ENCODE measurements at places on chromosomes 2 and 18.

DNA sequence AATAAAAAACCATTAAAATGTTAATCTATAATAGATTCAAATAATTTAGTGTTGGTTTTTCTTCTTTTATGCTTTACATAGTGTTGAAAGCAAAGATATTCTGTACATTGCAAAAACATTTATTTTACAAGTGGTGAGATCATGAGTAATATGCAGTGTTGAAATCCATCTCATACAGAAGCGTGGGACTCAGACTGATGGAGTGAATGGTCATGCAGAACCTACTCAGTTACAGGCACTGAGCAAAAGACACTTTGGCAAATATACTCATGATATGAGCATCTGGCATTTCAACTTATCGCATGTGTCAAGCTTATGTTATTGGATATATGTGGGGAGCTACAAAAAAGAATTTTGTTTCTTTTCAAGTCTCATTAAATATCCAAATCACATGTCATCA lies 620.2 kb upstream of the NETO1 start:
- DNase-seq: no peak

- DNase-seq: no peak
These were observed 367.1 kb downstream of the HRH4 start for GRCh38 chr18:24827501-24827900.

GRCh38 chr2:96291751-96292150 lies 13.6 kb downstream of the SNRNP200 start:
- no peak for DNase-seq

- no peak for DNase-seq
These were observed 49.2 kb upstream of the FRZB start for GRCh38 chr2:182915369-182916326.

- DNase-seq: no peak
These were observed 67.7 kb downstream of the SLC40A1 start for GRCh38 chr2:189512879-189513278.

- no peak for DNase-seq
These were observed 242.7 kb downstream of the TCF4 start for GRCh38 chr18:55345103-55345950.

DNA sequence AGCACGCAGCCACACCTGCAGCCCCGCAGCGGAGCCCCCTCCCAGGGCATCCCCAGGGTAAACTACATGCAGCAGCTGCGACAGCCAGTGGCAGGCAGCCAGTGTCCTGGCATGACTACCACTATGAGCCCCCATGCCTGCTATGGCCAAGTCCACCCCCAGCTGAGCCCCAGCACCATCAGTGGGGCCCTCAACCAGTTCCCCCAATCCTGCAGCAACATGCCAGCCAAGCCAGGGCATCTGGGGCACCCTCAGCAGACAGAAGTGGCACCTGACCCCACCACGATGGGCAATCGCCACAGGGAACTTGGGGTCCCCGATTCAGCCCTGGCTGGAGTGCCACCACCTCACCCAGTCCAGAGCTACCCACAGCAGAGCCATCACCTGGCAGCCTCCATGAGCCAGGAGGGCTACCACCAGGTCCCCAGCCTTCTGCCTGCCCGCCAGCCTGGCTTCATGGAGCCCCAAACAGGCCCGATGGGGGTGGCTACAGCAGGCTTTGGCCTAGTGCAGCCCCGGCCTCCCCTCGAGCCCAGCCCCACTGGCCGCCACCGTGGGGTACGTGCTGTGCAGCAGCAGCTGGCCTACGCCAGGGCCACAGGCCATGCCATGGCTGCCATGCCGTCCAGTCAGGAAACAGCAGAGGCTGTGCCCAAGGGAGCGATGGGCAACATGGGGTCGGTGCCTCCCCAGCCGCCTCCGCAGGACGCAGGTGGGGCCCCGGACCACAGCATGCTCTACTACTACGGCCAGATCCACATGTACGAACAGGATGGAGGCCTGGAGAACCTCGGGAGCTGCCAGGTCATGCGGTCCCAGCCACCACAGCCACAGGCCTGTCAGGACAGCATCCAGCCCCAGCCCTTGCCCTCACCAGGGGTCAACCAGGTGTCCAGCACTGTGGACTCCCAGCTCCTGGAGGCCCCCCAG lies 254.1 kb downstream of the GLI2 start:
- DNase-seq: no peak

- no peak for DNase-seq
These were observed 417.2 kb downstream of the LRRTM4 start for GRCh38 chr2:77105008-77105407.

- DNase-seq: no peak
These were observed 15.0 kb downstream of the TPGS2 start for GRCh38 chr18:36813824-36814223.

DNA sequence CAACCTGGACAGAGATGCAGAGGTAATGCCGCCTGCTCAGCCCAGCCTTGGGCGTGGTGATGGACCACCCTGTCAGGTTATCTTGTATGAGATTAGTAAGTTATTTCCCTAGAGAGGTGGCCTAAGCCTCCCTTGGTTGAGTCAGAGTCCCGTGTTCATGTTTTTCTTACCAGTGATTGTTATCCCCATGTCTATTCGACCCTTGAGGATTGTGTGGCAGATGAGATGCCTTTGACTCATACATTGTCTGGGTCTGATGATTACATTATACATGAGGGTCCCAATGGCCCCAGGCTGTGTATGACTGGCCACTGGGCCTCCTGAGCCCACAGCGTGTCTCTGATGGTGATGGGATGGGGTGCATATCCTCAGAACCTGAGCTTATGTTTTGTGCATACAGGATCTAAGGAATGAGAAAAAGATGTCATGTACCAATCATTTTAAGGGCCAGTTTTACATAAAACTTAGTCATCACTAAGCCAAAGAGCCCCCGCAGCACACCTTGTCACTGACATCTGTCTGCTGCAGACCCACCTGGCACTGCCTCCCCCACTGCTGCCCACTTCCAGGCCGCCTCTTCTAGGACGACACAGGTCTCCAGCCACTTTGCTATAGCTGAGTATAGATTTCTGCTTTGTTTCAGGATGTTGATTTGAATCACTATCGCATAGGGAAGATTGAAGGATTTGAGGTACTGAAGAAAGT lies 7.7 kb downstream of the PPP1R7 start:
- DNase-seq: no peak

GRCh38 chr2:232038251-232038880 lies 76.9 kb downstream of the DIS3L2 start:
- DNase-seq: no peak

DNA sequence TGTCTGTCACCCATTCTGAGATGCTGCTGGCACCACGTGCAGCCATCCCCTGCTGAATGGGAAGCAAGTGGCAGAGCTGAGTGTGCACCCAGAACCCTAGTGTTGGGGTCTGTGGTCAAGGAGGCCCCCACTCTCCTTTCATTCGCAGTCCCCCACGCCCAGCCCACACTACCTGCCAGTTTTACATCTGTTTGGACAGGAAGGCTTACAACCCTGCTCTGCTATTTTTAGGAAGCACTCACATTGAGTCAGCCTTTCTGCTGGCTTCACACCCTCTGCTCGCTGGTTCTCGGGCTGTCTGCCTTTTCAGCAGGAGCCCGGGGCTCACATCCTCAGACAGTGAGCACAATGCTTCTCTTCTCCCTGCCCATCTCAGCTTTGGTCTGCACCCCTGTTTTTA lies 10.7 kb upstream of the ADCY3 start:
- no peak for DNase-seq

GRCh38 chr2:188142636-188143295 lies 148.9 kb upstream of the GULP1 start:
- no peak for DNase-seq

DNA sequence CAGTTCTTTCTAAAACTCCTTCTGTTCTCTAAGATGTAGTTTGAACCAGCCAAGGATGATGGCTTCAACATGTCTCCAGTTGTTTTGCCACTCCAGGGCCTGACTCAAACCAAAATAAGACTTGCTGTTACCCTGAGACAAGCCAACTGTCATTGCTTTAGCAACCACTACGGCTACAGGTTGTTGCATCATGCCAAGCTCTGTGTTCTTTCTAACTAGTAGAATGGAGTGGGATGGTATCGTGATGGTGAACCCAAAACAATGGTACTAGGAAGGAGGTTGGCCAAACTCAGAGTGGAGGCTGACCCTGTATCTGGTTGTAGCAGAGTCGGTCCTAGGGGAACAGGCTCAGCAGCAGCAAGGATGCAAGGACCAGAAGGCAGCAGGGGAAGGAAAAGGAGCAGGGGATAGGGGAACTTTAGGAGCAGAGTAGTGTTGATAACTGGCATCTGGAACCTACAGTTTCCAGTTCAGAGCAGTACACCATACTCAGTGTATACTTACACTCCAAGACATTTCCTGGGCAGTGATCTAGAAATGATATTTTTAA lies 51.6 kb downstream of the PDK1 start:
- DNase-seq: no peak

DNA sequence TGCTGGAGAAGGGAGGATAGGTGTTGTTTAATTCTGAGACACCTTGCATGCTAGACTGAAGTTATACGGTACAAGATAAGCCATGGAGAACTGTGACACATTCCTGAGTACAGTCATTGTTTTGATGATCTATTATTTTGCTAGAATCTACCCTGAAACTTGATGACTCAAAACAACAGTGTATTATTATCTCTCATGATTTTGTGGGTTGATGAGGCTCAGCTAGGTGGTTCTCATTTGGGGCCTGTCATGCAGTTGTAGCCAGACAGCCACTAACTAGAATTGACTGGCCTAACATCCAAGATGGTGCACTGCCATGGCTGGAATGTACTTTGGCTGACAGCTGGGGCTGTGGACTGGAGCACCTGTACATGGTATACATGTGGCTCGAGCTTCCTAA lies 5.4 kb upstream of the IL1R1 start:
- no peak for DNase-seq

GRCh38 chr2:96734880-96735583 lies 4.8 kb downstream of the LMAN2L start:
- DNase-seq: no peak

DNA sequence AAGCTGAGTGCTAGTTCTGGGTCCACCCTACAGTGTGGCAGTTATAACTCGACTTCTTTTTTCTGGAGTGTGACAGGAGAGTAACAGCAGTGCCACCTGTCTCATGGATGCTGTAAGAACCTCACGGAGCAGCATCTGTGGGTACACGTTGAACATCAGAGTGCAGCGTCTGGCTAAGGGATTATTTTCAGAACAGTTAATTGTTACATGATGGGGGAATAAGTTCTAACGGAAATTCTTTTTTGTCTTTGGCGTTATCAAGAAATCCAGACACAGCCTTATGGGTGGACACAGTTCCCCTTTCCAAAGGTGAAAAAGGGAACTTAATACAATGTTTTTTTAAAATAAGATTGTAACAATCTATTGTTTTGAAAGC lies 28.3 kb upstream of the TOGARAM2 start:
- DNase-seq: no peak

DNA sequence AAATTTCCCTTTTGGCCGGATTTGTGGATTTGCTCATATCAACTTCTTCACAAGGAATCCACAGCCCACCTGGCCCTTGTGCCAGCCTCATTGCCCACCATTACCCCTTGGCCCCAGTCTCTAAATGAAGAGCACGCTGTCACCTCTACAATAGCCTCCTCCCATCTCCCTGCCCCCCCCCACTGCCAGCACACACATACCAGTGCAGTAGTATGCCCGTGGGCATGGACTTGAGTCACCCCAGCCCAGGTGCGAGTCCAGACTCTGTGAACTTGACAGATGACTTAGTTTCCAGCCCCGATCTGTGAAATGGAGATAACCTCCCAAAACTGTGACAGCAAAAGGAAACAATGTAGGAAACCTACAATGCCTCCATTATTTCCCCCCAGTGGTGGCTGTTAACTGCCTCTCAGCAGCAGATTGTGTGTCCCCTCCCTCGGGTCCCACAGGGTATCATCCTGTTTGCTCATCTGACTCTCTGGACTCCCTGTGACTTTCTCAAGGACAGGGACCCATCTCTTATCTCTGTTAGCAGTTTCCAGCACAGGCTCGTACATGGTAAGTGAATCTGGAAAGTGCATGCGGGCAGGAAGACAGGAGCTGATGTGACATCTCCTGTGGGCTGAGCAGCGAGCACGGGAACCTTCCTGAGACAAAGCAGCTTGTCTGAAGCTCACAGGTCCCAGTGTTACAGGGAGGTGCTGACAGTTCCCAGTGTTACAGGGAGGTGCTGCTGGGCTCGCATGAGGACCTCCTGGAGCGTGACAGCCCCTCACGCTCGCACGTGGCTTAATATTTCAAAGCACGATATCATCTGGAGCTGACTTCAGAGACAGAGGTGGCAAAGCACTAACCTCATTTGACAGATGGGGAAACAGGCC lies 4.2 kb upstream of the TMEM185B start:
- no peak for DNase-seq

DNA sequence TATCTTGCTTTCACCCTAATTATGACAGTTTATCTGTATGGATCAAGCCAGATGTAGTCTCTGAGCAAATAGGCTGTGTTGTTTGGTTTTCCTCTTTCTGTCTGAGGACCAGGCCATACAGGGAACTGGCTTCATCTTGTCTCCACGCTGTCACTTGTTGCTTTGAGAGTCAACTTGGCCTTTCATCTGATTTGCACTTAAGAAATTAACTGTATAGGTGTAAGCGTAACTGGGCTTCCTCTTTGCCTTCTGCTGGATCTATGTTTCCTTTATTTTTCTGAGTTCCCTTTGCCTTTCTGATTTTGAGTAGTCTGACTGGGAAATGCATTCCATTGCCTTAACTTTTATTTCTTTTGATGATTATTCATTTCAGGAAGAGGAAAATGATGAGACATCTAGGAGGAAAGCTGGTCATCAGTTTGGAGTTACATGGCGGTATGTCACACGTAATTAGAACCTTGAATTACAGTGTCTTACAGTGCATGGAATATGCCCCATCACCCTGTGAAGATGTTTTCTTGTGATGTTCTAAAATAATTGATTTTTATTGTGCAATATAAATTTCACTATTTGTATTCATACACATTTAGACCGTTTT lies 17.4 kb downstream of the PTCD3 start:
- DNase-seq: no peak

Measured in T-helper 22 cell (primary cell).